ENCODE measurements at places on chromosomes 2 and 18. TPM values are rescaled to one million over a fixed set of nuclear protein-coding genes. Genes with fewer than 3 reads are reported as not detected.

DNA sequence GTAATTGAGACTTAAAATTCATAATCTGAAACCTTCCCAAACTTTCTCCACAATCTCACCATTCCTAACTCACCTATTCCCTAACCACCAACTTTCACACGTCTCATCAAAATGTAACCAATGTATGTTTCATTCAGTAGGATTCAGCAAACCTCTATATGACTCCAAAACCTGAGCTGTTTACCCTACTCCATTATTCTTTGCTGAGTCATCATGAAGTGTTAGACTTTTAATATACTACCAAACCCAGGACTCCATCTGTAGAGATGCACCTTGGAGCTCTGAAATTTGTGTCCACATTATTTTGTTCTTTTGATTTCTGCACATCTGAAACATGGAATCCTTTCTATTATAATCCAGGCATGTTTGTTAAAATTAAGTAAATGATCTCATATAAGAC, 727.0 kb upstream of the PIK3C3 start:
- no peak overlapping the region for H3K4me3 ChIP-seq
- H3K4me1 ChIP-seq = no peaks in the 10 kb centered on the region
- H3K27me3 ChIP-seq = no peaks in the 10 kb centered on the region
- no peaks in the 10 kb centered on the region for H3K36me3 ChIP-seq
- H3K27ac ChIP-seq = no peak overlapping the region
- DNase-seq = no peak

GRCh38 chr2:181430406-181431118, 26.6 kb upstream of the ITGA4 start:
- no peaks in the 10 kb centered on the region for H3K27me3 ChIP-seq
- no peak overlapping the region for H3K4me3 ChIP-seq
- H3K27ac ChIP-seq = peak overlapping the region; percentile 69

GRCh38 chr2:46751897-46752296, 163.7 kb downstream of the MCFD2 start:
- DNase-seq = no peak
- H3K27ac ChIP-seq = no peak overlapping the region
- no peak overlapping the region for H3K4me3 ChIP-seq
- no peaks in the 10 kb centered on the region for H3K27me3 ChIP-seq
- H3K36me3 ChIP-seq = no peaks in the 10 kb centered on the region
- H3K4me1 ChIP-seq = peaks cover 4% of the 10 kb centered on the region

DNA sequence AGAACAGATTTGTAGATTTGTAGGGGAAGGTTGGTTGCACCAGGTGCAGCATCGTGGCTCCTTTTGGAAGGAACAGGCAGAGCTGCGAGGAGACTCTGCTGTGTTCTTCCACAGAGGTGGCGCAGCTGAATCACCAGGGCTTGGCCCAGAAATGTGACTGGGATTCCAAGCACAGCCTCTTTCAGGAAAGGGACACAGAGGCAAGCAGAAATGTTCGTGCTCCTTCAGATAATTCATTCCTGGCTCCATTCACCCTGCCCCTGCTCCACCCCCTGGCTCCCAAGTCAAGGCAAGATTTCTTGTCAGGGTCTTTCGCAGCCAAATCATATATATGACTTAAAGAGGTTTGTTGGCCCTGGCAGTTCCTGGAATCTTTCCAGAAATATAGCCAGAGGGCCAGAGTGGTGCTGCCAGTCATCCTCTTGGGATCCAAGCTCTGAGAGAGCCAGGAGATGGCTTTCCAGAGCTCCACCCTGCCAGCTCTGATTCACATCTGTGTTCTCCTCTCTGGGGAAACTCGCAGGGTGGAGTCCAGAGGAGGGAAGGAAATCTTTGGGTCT, 203.9 kb upstream of the TANK start:
- no peaks in the 10 kb centered on the region for H3K36me3 ChIP-seq
- no peaks in the 10 kb centered on the region for H3K4me1 ChIP-seq
- no peak for DNase-seq

The CD8B2 gene
- total RNA-seq = not detected
